Activated effector memory CD4-positive, alpha-beta T cell treated with Interleukin-2 at 50 U/mL for 16 hours (primary cell): ENCODE measurements at places on chromosomes 4 and X.

GRCh38 chr4:189525304-189525703, 415.4 kb upstream of the FRG1 start:
- no peak for DNase-seq

DNA sequence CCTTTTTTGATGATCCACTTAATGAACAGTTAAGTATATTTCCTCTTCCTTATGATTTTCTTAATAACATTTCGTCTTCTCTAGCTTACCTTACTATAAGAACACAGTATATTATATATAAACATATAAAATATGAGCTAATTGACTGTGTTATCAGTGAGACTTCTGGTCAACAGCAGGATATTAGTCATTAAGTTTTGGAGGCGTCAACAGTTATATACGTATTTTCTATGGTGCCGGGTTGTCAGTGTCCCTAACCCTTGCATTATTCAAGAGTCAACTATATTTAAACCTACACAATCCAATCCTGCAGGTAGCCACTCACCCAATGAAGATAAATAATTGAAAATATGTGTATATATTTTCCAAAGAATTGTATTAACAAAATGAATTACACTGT, 88.0 kb downstream of the NR3C2 start:
- DNase-seq: no peak

DNA sequence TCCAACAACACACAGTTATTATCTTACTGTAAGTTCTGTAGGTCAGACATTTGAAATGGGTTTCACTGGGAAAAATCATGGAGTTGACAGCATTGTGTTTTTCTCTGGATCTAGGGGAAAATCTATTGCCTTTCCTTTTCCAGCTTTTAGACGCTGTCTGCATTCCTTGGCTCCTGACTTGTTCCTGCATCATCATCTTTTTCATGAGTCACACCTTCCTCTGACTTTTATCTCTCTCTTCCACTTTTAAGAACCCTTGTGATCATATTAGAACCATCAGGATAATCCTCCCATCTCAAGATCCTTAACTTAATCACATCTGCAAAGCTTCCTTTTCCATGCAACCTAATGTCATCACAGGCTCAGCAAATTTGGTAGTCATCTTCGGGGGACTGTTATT, 1454.8 kb downstream of the RPA4 start:
- DNase-seq: no peak

DNA sequence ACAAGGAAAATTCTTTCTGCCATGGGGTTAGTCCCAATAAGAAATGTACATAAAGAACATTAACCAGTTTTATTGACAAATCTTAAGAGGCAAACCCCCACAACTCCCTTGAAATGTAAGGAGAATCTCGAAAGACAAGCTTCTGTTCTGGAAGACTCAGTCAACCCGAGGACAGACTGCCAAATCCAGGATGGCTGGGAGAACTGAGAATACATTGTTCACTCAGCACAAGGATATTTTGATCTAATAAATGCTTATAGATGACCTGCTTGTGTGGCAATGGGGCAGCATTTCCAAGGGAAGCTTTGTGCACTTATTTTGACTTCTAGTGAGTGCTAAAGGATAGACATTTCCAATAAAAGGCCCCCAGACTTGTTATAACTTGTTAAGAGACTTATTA, 280.4 kb downstream of the DHX15 start:
- DNase-seq: no peak

- no peak for DNase-seq
These were observed 21.3 kb downstream of the LRRC66 start for GRCh38 chr4:51998837-51999236.

GRCh38 chr4:24392613-24393012, 191.7 kb downstream of the DHX15 start:
- no peak for DNase-seq

- DNase-seq: no peak
These were observed 79.2 kb downstream of the TMEM164 start for GRCh38 chrX:110082161-110082560.

- no peak for DNase-seq
These were observed 158.8 kb upstream of the AADAT start for GRCh38 chr4:170248576-170248975.

GRCh38 chrX:19566359-19567222, 51.3 kb upstream of the MAP3K15 start:
- DNase-seq: no peak

DNA sequence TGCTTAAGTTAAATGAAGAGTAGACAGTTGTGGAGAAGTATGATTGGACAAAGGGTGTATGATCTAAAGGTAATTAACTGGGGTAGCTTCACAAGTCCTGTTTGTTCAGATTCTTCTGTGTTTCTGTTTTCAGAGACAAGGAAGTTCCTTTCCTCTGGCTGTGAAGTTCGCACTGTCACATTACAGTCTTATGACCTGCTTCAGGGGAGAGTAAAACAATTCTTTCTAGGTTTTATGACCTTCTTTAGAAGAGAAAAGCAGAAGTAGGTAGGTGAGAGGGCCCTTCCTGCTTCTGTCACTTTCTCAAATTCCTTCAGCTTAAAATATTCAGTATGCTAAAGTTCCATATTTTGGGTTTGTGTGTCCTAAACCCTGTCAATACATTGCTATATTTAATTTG, 211.9 kb downstream of the SOX3 start:
- DNase-seq: no peak
